Mammary epithelial cell (primary cell): ENCODE measurements at places on chromosomes 5 and 9. TPM values are rescaled to one million over a fixed set of nuclear protein-coding genes. Genes with fewer than 3 reads are reported as not detected.

The CDKN2A gene
- 26.5 TPM for total RNA-seq

The EDIL3 gene
- 0.33 and 0.37 TPM in 2 replicates for total RNA-seq

DNA sequence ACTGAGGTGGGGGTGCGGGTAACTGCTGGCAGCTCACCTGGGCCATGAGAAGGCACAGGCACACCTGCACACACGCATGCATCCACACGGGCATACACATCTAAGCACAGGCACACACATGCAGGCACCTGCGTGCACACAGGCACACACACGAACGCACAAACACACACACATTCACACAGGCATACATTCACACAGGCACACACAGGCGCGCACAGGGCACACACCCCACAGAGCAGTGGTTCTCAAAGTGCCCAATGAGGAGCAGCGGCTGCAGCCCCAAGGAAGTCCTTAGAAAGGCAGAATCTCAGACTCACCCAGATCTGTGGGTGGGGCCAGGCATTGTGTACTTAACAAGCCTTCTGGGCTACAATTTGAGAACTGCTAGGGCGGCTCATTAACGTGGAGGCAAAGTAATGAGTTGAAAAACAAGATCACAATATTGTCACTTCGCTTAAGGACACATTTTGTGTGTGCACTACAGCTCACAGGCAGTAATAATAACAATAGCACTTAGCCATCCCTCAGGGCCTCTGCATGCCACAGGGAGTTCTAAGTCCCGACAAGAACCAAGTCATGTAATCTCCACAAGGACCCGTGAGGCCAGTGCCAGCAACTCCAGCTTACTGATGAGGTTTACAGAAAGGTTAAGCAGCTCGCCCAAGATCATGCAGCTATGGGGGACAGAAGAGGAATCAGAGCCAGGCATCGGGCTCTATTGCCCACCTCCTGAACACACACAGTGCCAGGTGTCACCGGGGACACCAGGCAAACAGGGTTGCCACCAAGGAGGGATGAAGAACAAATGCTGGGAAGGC lies 91.6 kb downstream of the ROR2 start:
- no peak for DNase-seq

The LRRC19 gene
- total RNA-seq: not detected in 2 replicates

DNA sequence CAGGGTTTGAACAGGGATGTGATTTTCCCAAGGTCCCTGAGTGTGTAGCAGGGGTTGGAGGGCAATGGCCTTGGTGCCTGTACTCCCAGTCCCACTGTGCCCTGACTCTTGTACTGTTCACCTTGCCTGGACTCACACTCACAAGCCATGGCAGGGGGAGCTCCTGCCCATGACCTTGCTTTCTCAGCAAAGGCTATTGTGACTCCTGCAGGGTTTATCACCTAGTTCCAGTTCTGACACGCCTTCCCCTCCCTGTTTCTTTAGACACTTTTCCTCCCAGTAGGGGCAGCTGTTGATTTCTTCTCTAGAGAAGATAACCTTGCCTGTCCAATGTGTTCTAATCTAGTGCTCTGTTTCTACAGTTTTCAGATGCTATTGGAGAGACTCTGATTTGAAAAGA lies 139.5 kb downstream of the FSTL4 start:
- DNase-seq: peak; percentile 8

GRCh38 chr9:1535599-1535998 lies 479.5 kb upstream of the SMARCA2 start:
- no peak for DNase-seq

- DNase-seq: no peak
These were observed 225.5 kb upstream of the ZNF462 start for GRCh38 chr9:106637486-106637885.
